Stromal cell of bone marrow (primary cell): ENCODE measurements at places on chromosomes 4 and X.
A peak's percentile ranks its signal among the peaks of the same experiment; 100 is the strongest.

DNA sequence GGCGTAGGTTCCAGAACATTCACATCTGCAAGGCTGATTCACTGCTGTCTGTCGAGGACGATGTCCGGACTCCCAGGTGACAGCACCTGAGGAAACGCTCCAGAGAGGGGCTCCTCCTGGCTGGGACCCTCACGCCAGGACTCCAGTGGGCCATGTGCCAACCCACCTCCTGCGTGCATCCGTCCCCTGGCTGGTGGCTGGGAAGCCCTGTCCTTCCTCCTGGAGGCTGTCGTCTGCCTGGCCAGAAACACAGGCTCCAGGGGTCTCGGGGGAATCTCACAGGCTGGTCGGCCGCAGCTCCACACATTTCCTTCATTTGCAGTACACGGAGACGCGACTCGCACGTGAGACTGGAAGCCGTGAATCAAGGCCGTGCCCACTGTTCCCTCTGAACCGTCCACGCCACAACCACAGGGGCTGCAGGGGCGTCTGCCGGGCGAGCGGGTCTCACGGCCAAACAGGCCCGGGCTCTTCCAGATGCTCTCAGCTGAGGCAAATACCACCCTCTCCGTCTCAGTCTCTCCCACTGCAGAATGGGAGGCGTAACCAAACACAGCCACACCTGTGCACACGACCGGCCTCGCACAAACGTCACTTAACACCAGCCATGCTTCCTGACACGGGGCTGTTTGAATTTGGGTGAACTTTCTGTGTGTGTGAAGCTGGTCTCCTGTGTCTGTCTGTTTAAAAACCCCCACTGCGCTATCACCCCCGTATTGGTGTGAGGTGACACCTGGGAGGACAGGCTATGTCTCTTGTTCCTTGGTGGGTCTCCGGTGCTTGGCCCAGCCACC is 38.7 kb upstream of the MXD4 start:
- DNase-seq = no peak

DNA sequence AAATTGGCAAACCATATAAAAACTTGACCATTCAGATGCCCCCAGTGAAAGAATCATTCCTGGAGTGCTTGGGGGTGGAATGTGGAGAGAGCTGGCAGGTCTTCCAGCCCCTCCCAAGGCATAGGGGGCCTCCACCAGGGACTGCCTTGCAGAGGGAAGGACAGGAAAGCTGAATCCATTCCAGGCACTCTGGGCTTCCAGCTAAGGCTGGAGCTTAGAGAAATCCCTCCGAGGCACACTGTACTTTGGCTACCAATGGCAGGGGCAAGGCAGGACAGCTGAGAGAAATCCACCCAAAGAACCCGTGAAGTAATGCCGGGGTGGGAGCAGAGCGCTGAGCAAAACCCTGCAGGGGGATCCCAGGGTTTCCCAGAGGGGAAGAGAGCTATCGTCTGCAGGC is 4.0 kb downstream of the CENPU start:
- no peak for DNase-seq

GRCh38 chr4:119861731-119862130 is 204.9 kb downstream of the MAD2L1 start:
- DNase-seq = no peak

GRCh38 chrX:69113723-69114122 is 51.5 kb downstream of the PJA1 start:
- no peak for DNase-seq

- no peak for DNase-seq
These were observed 25.8 kb upstream of the SOD3 start for GRCh38 chr4:24769571-24769970.

DNA sequence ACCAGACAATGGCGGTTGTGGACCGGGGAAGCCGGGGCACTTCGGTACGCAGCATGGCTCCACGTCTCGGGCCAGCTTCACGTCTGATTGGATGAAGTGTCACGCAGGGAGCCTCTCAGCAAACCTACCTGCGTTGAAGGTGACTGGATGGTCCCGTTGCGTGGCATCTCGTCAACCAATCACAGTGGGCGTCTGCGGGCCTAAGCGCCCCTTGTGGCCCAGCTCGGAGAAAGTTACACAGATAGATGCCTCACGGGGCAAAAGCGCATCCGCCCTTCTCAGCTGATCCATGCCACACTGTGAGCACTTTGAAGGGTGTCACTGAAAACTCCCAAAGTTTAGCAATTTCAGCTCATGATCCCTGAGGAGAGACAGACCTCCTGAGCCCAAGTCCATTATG is at the start of gene H2BW1:
TSS of gene H2BW1 (minus strand) at position 103 of the 400 bp plus-strand sequence. CDS start 132 bp downstream, outside the sequence.
- no peak for DNase-seq

DNA sequence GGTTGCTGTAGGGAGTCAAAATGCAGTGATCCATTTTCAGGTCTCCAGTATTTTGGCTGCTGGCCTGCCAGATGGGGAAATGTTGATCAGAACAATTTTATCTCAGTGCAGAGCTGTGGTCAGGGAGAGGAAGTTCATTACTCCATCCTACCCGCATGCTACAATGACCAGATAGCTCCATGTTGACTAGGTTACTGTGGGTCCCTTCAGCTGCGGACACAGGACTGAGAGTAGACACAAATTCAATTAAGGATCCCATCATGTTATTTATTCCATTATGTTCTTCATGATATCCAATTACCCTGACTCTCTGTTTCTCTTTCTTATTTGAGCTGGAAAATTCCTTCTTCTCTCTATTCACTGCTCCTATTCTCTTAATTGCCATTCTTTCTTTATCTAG is 16.3 kb downstream of the SYNPO2 start:
- no peak for DNase-seq

DNA sequence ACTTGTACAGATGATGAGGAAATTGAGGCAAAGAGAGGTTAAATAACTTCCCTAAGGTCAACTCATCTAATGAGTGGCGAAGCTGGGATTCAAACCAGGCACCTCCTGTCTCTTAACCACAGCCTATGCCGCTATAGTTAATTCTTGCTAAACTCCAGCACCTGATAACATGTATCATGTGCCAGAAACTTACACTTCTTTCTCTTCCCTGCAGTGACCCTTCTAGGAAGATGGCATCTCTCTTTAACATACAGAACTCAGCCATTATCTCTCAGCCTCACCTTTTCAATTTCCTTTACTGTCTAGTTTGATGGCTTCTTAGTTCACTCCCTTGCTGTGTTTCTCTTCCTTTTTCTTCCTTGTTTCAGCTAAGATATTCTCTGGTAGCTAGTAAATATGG is 2.5 kb downstream of the VBP1 start:
- DNase-seq = no peak

DNA sequence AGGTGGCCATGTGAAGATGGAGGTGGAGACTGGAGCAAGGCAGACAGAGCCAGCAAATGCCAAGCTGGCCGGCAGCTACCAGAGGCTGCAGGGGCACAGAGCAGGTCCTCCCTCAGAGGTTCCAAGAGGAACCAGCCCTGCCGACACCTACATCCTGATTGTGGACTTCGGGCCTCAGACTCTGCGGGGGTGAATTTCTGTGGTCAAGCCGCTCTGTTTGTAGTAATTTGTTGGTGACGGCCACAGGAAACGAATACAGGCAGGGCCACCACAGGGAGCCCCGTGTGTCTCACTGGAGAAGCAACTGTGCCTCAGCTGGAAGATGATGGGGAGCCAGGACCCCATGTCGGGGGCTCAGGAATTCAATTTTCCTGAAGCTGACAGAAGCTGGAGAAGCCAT is 28.3 kb downstream of the ZFYVE28 start:
- no peak for DNase-seq

DNA sequence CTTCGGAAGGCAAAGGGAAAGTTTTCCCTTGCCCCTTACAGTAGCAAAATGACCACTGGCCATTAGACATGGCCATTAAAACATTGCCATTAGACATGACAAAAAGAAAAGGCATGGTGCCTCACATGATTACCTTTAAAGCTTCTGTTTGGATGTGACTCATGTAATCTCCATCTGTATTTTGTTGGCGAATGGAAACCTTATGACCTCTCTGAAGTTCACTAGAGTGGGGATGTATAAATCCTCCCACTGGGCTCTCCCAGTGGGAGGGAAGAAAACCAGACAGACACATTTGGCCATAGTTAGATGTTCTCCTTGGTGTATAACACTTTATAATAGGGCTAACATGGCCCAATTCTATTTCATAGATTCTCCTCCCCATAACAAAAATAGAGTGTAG is 152.6 kb downstream of the MAGEB17 start:
- no peak for DNase-seq

DNA sequence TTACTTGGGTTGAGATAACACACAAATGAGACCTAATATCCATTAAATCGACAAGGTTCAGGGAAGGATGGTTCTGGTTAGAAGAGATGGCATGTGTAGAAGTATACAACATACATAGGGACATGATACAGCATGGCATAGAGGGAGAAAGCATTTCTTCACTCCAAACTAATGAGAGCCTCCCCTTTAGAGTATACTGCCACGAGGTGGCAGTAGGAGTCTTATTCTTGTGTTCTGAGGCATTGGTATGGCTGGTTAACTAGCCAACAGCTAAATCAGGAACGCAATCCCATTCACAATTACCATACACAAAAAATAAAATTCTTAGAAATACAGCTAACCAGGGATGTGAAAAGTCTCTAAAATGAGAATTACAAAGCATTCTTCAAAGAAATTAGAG is 29.1 kb upstream of the TRO start:
- DNase-seq = peak; percentile 19

DNA sequence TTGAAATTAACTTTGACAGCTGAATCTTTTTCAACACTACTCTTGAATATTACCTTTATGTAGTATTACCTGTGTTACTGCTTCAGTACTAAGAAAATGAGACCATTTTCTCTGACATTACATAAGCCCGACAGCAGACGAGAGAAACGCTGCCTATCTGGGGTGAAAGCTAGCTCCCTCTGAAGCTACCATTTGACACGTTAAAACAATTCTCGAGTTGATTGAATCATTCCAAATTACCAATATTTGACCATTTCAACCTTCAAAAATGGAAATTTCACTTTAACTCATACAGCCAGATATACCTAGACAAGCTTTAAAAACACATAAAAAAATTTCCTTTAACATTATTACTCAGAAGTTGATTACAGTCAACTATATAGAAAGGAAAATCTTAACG is 836 bp downstream of the GPM6A start:
- DNase-seq = no peak
